ENCODE measurements at places on chromosomes 2 and 18. TPM values are rescaled to one million over a fixed set of nuclear protein-coding genes. Genes with fewer than 3 reads are reported as not detected.

Gene HOXD10
- total RNA-seq, result not detected

Gene ZAP70
- not detected for total RNA-seq

Gene ANO7
- total RNA-seq, result 0.79 TPM

Gene ABCG8
- total RNA-seq, result not detected

Gene LIMS4
- not detected for total RNA-seq

Gene LIMS3
- 1.4 TPM for total RNA-seq

Gene TDRD15
- not detected for total RNA-seq

Gene CETN1
- total RNA-seq, result not detected

Gene ZNF396
- 0.19 TPM for total RNA-seq

Gene EVX2
- not detected for total RNA-seq

Gene HOXD3
- not detected for total RNA-seq

Gene NTSR2
- total RNA-seq, result not detected

Gene HOXD9
- total RNA-seq, result not detected

Gene TUBB8B
- not detected for total RNA-seq

Gene NEU4
- total RNA-seq, result not detected

Gene TBR1
- not detected for total RNA-seq

Gene DLX1
- total RNA-seq, result not detected

Gene PIAS2
- 8.9 TPM for total RNA-seq

Gene MFSD6
- total RNA-seq, result 55.3 TPM

Gene LONRF2
- total RNA-seq, result not detected

Gene SPR
- 25.8 TPM for total RNA-seq

Gene AMER3
- total RNA-seq, result not detected

Gene DIPK1C
- not detected for total RNA-seq

Gene LINC00305
- total RNA-seq, result not detected

Gene LRRFIP1
- 50.8 TPM for total RNA-seq

Gene PKP4
- total RNA-seq, result 32.1 TPM

Gene MTCL1
- total RNA-seq, result 11.8 TPM

Gene ALPG
- total RNA-seq, result not detected

Gene TMEM17
- 2.3 TPM for total RNA-seq

Gene SGPP2
- total RNA-seq, result 16.4 TPM

Gene PLEK
- total RNA-seq, result 0.05 TPM

Gene UGT1A10
- total RNA-seq, result not detected

Gene TGFA
- total RNA-seq, result 97.0 TPM

Gene SULT1C4
- not detected for total RNA-seq

Gene WNT10A
- total RNA-seq, result 16.2 TPM

Gene NT5C1B
- not detected for total RNA-seq

Gene NEU2
- not detected for total RNA-seq

Gene DPP4
- total RNA-seq, result 0.35 TPM

Gene ECEL1
- not detected for total RNA-seq

Gene IL1F10
- total RNA-seq, result not detected

Gene YPEL5
- total RNA-seq, result 43.5 TPM

Gene CGREF1
- total RNA-seq, result 0.70 TPM

Gene CRYGB
- total RNA-seq, result not detected

Gene RMDN2
- total RNA-seq, result 4.1 TPM

Gene C2orf66
- total RNA-seq, result 0.56 TPM

Gene CXCR1
- not detected for total RNA-seq

Gene MYO5B
- total RNA-seq, result 26.8 TPM

Gene HOXD11
- total RNA-seq, result not detected

Gene L3MBTL4
- total RNA-seq, result 0.05 TPM

Gene ALPP
- total RNA-seq, result not detected

Gene CDH19
- not detected for total RNA-seq

Gene DNAH6
- 0.05 TPM for total RNA-seq

Gene ATP6V1C2
- total RNA-seq, result 0.09 TPM

Gene RIT2
- total RNA-seq, result not detected

Gene ABHD1
- not detected for total RNA-seq

Gene GIGYF2
- 29.7 TPM for total RNA-seq

Gene NEB
- 0.07 TPM for total RNA-seq

Measured in airway epithelial cell (primary cell).